ENCODE measurements at places on chromosomes 3 and 15. TPM values are rescaled to one million over a fixed set of nuclear protein-coding genes. Genes with fewer than 3 reads are reported as not detected.

Gene SRP14
- total RNA-seq: 186 TPM

Gene RBP2
- not detected for total RNA-seq

Gene KCNH8
- not detected for total RNA-seq

Gene VGLL3
- 14.7 TPM for total RNA-seq

Gene MME
- total RNA-seq: 16.1 TPM

Gene AHSG
- total RNA-seq: not detected

Gene OSTN
- total RNA-seq: not detected

Gene COLQ
- under 0.01 TPM for total RNA-seq

Gene NUP210
- under 0.01 TPM for total RNA-seq

Gene LEKR1
- total RNA-seq: 0.68 TPM

Gene C3orf20
- total RNA-seq: not detected

Gene PRR20G
- not detected for total RNA-seq
